Tibial nerve (tissue), 4 donors: ENCODE measurements at places on chromosomes 6 and 20.

DNA sequence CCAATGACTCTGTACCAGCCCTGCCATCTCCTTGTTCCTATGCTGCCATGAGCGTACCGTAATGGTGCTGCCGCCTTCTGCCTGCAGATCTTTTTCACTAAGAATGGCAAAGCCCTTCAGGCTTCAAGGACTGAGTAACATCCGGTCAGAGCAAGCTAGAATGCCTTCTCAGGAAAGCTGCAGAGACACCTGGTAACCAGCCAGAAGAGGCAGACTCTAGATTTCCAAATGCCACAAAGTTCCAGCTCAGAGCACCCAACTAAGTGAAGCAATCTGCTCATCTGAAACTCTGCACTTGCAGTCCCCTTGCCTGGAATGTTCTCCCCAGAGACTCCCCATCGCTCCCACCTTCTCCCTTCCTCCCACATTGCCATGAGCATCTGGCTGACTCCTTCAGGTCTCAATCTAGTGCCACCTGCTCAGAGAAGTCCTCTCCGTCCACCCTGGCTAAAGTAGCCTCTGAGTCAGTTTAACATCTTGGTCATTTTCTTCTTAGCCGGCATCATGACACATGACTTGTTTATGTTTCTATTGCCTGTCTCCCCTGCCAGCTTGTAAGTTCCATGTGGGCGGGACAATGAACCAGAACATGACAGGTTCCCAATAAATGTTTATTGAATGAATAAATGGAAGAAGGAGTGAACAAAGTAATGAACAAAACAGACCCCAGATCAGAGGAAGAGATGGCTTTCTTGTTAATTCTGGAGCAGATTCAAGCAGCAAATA is 6.9 kb upstream of the OCSTAMP start:
- DNase-seq, result no peak

- DNase-seq, result no peak
Measured at GRCh38 chr6:22145376-22145775, 151.5 kb downstream of the PRL start.

DNA sequence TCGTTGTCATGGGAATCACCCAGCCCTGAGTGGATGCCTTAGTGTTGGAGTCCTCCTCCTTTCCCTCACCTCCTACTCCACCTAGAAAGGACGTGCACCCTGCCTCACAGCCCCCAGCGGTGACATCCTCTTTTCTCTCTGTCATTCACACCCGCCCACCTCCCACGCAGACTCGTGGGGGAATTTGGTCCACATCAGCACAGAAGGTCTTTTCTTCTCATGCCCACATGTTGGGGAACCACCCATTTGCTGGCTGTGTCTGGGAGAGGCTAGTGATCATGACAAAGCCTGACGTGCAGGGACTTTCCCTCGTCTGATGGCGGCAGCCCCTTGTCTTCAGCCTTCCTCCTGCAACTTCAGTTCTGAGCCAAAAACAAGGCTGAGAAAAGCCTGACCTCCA is 96.0 kb upstream of the CNKSR3 start:
- DNase-seq, result no peak

- no peak for DNase-seq
Measured at GRCh38 chr6:24966381-24966780, 30.6 kb upstream of the RIPOR2 start.

GRCh38 chr6:21753241-21754108 is 159.9 kb downstream of the SOX4 start:
- no peak for DNase-seq

DNA sequence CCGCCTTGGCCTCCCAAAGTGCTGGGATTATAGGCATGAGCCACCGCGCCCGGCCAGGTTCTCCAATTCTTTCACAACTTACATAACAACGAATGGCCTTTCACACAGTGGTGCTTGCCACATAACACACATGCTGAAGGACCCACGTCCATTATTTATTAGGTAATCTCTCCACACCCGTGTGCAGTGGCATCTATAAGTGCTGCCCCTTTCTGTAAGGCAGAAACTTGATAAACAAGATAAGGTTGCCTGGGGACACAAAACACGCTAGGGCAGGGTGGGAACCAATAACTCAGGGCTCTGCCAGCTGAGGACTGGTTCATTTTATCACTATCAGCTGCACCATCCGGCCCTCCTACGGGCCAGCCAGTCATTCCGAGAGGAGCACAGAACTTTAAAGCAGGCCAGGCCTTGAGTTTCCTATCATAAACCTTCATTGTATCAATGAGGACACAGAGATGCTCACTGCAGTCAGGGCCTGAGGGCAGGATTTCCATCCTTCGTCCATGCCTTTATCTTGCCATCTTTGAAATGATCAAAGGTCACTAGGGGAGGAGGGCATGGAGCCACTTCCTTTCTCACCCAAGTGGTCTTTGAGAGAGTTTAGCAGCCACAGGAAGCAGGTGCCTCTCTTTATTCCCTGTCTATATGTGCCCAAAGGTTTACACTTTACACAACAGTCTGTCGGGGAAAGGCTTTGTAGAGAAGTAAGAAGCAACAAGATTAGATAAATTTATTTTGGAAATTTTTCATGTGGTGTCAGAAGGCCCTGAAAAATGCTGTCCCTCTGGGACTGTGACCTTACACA is 37.6 kb downstream of the GPLD1 start:
- DNase-seq, result no peak

- DNase-seq, result no peak
Measured at GRCh38 chr20:48069596-48069995, 284.3 kb upstream of the SULF2 start.

DNA sequence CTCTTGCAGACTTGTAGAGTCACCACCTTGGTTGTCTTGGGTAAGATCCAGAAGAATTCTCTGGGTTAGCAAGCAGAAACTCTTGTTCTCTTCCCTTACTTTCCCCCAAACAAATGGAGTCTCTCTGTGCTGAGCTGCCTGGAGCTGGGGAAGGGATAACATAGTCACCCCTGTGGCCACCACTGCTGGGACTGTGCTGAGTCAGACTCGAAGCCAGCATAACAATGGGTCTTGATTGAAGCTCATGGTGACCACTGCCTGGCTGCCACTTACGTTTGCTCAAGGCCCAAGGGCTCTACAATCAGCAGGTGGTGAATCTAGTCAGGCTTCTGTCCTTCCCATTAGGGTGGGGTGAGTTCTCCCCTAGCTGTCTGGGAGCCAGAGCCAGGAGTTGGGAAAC is 15.4 kb upstream of the ERVFRD-1 start:
- DNase-seq, result no peak

- DNase-seq, result no peak
Measured at GRCh38 chr6:162313922-162314660, 413.5 kb downstream of the PRKN start.

- no peak for DNase-seq
Measured at GRCh38 chr20:42604998-42605956, 584.4 kb downstream of the PTPRT start.

- no peak for DNase-seq
Measured at GRCh38 chr6:131819572-131820124, 11.8 kb downstream of the ENPP1 start.

DNA sequence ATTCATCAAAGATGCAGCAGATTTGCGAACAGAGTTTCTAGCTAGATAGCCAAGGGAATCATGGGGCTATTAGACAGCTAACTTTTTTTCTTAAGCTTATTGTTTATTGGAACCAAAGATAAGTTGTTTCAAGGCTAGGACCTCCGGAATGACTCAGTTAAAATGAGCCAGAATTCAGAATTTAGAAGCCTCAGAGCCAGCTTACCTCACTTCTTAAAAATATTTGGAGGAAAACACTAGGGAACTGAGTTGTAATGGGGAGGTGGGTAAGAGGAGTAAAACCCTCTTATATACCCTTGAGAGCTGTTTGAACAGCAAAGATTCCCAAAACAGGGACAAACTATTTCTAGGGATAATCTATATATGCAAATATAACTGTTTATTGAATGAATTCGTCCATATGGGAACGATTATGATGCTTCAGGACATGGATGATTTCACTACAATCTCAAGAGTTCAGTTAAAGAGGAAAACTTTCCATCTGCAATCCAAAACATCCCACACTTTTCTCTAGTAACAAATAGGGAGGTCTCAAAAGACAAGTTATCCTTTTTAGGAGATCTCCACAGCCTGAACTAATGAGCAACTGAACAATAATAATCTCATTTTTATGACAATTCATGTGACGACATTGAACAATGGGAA is 12.6 kb upstream of the CARMIL1 start:
- DNase-seq, result no peak

DNA sequence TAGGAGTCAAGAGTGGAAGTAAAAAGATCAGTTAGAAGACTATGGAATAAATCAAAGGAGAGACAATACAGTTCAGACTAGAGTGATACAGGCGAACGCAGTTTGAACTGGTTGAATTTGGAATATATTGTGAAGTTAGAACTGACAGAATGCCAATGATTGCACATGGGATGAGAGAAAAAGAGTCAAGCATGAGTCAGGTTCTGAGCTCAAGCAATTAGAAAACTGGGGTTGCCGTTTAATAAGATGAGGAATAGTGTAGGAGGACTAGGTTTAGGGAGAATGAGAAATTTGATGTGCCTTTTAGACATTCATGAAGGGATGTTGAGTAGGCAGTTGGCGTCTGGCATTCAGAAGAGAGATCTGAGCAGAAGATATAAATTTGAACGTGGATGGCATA is 8.0 kb downstream of the RNF217 start:
- DNase-seq, result no peak

GRCh38 chr6:13788820-13789219 is 25.5 kb downstream of the MCUR1 start:
- no peak for DNase-seq

- no peak for DNase-seq
Measured at GRCh38 chr6:136244061-136244616, 6.0 kb downstream of the MTFR2 start.

DNA sequence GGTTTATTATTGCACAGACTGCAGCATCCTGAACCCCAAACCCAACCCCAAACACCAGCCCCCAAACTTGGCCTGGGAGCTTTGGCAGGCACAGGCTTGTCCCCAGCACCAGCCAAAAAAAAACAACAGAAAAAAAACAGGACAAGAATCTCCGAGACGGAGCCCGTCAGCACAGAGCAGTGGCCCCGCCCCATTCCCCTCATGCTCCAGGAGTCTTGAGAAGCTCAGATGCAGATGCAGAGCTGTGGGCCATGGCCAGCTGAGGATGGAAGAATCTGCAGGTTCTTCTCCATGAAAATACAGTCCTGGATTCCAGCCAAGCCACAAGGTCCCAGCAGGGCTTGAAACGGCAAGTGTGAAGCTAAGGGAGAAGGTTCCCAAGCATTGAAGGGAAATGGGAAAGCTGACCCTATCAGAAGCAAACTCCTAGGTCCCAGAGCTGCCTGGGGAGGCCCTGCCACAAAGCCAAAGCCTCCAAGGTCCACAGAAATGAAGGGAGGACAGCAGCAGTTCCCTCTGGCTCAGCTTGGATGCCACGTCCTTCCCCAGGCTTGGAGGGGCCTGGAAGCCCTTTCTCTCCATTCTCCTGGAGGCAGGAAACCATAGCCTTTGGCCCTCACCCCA is 75.2 kb downstream of the JPH2 start:
- DNase-seq, result no peak

- DNase-seq, result no peak
Measured at GRCh38 chr6:34138914-34139510, 6.9 kb downstream of the GRM4 start.

DNA sequence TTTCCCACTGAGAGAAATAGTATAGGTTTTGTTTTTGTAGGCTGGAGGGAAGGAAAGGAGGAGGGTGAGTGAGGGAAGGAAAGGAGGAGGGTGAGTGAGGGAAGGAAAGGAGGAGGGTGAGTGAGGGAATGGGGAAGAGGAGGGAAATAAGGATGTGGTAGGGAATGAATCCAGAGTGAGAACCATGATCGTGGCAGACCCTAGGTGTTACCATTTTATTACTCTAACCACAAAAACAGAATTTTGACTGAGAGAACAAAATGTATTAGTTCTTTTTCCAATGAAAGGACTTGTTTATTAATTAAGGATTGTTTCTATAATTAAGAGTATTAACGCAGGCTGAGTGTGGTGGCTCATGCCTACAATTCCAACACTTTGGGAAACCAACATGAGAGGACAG is 16.4 kb downstream of the SSR1 start:
- no peak for DNase-seq

DNA sequence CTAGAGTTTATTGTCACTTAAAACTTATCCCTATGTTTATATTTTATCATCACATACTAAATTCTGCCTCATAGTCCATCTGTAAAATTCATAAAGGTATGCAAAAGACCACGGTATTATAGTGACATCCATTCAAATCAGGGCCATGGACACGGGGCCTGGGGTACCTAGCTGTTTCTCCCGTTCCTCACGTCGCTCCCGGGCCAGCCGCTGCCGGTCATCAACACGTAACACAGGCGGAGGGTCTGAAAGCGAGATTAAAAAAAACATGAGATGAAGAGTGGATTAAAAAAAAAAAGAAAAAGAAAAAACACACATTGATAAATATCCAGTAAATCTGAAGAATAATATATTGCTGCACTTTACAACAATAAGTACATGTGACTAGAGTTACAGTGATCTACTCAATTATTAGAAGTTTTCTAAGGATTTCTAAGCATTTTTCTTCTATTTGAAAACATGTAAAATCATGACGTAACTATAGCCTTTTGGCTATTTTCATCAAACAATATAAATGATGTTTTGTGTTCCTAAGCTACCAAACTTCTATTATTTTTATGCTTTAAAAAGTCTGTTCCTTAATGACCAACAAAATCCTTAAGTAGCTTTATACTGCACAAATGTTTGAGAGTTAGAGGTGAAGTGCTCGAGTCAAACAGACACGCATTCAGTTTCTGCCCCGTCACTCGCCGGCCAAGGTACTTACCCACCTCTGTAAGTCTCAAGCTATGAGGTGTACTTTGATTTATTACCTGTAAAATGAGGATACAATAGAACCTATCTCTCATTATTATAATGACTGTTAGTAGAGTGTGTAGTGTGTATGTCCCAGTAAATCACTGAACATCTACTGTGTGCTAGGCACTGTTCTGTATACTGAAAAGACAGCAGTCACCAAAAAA is 122.1 kb upstream of the BCLAF1 start:
- DNase-seq, result no peak

DNA sequence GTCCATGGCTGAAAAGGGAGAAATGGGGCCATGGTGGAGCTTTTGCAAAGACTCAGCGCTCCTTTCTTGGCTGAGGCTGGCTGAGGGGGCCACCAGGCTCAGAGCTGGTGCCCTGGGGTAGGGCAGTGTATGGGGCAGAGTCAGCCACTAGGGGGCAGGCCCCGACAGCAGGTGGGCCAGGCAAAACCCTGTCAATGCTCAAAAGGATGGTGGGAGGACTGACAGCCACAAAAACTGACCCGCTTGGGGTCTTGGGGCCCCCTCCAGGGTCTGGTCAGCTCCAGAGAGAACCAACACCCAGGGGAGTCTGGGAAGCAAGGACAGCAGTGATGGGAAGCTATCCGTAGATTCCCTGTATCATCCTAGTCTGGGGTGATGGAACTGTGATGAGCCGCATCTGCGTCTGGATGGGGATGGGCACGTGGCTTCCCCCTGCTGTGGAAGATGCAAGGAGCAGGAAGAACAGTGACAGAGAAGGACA is 306.9 kb downstream of the DHX35 start:
- peak; percentile 30 for DNase-seq

DNA sequence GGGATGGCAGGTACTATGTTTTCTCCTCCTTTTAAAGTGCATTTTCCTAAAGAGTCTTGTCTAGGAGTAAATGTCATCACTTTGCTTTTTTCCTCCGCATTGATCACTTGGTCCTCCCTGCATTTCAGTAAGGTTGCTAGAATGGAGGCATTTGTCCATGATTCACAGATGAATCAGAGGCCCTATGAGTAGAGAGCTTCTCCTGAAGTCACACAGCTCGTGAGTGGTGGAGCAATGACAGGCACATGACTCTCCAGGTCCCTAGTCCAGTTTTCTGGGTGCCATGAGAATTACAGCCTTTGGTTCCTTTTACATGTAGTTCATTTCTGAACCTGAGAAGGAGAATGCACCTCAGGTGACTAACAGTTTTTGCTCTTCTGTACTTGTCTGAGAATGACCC is 50.5 kb downstream of the HLA-A start:
- DNase-seq, result no peak
